Activated CD4-positive, alpha-beta T cell treated with anti-CD3 and anti-CD28 coated beads, Interleukin-2, amount 10 ng/mL, durations not matched to agents 24 days and 14 days (primary cell): ENCODE measurements at places on chromosomes 7 and 10. TPM values are rescaled to one million over a fixed set of nuclear protein-coding genes. Genes with fewer than 3 reads are reported as not detected.

GRCh38 chr10:69014171-69014570, 25.6 kb downstream of the KIFBP start:
- H3K36me3 ChIP-seq: peaks cover 32% of the 10 kb centered on the region
- H3K27ac ChIP-seq: peak overlapping the region; percentile 12
- H3K4me1 ChIP-seq: peaks cover 12% of the 10 kb centered on the region
- no peak overlapping the region for H3K4me3 ChIP-seq

GRCh38 chr10:124010024-124010423, 83.4 kb downstream of the CHST15 start:
- no peak overlapping the region for H3K4me3 ChIP-seq
- no peaks in the 10 kb centered on the region for H3K27me3 ChIP-seq
- no peaks in the 10 kb centered on the region for H3K36me3 ChIP-seq
- DNase-seq: no peak

ELN gene
- total RNA-seq: not detected in 2 replicates

DMBT1 gene
- total RNA-seq: not detected in 2 replicates

SFTPD gene
- total RNA-seq: not detected in 2 replicates
